NCI-H510A treated with DMSO at 0.1 percent for 48 hours (cell line): ENCODE measurements at places on chromosomes 7 and 10.

GRCh38 chr10:103327906-103328305 lies 23.0 kb downstream of the PCGF6 start:
- DNase-seq, result no peak

- no peak for DNase-seq
Measured at GRCh38 chr10:43116596-43116995, 21.6 kb upstream of the CSGALNACT2 start.

- no peak for DNase-seq
Measured at GRCh38 chr7:26918241-26918640, 53.9 kb upstream of the SKAP2 start.

DNA sequence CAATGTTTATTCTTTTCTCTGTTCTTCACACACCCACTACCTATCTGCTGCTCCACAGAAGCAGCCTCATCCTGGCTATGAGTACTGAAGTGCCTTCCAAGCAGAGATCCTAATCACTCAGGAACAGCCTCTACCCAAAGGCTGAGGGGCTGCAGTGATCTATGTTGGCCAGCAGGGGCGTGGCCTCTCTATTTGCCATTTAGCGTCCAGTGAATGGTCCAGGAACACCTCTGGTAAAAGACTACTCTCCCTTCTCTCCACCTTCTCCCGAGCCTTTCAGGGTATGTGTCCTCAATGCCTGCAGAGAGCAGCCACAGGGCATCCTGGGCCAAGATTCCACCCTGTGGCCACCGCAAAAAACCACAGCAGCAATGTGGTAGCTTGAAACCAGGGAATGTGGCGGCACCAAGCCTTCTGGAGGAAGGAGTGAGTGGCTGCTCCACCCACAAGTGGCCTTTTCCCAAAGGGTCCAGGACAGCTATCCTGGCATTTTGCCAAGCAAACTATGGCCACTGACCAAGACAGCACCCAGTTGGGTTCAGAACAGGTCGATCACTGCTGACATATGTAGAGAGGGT lies 70.9 kb downstream of the SYPL1 start:
- DNase-seq, result peak; percentile 8

DNA sequence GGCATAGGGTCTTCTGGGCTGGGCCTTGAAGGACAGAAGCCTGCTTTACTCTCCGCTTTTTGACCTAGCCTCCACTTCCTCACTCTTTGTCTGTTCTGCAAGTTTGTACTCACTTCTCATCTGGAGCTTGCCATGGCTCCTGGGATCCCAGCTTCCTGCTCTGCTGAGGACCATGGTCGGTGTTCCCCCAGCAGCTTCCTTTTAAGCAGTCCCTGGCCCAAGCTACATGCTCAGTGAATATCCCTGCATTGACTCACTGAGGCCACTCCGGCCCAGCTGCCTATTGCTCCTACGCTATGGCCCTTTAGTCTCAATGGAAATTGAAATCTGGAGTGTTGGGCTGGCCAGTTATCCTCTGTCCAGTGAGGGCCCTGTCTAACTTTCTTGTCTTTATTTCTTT lies 427.7 kb downstream of the RPS24 start:
- DNase-seq, result no peak

GRCh38 chr10:91682912-91683311 lies 50.0 kb upstream of the PPP1R3C start:
- DNase-seq, result no peak

DNA sequence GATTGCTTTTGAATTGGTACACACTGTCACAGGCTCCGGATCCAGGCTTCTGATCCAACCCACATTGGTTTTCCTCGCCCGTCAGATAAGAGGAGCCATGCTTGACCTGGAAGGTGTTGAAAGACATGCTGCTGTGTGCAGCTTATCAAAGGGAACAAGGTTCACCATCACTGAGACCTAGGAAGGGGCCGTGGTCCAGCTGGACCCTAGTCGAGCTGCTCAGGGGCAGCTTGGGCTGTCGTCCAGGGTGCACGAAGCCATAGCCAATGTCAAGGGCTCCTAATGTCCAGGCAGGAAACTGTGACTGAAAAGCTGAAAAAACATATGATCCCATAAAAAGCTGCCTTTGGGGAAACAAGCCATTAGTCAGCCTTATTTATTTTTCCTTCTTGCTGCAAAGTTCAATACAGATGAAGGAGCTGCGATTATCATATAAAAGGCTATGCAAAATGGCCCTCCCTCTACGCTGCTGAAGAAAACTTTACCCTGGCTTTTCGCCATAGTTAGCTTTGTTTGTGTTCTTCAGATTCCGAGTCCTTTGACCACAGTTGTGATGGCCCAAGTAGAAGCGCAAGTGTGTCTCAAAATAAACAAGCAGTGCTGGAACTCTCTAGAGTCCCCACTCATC lies 118.0 kb downstream of the CREB5 start:
- no peak for DNase-seq

DNA sequence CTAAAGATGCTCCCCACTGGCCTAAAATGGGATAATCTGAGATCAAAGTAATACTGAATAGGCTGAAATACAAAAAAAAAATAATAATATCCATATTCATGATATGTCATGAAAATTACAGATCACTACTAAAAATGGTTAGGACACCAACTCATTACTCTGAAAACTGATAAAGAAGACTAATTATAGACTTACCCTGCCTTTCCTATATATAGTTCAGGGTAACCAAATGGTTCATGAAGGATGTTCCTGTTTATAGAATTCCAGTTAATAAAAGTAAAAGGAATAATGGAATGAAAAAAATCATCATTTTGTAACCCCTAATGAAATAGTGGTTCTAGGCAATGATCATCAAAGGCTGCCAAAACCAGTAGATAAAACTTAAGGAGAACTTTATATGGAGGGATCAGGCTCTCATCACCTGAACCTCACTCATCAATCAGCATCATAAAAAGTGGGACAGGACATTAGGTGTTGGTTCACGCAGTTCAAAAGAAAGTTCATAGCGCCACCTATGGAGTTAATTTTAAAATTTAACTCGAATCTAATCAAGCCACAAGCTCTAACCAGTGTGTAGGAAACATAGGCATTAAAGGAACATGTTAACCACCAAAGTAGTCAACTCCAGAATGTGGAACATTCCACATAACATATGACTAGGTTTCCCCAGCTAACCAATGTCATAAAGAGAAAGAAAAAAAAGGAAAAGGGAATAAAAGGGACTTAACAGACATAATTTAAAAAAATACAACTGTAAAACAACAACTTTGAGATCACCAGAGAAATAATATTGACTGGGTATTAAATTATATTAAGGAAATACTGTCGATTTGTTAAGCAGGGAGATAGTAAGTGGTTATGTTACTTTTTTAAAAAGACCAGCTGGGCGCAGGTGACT lies 35.7 kb downstream of the P4HA1 start:
- DNase-seq, result peak; percentile 79

DNA sequence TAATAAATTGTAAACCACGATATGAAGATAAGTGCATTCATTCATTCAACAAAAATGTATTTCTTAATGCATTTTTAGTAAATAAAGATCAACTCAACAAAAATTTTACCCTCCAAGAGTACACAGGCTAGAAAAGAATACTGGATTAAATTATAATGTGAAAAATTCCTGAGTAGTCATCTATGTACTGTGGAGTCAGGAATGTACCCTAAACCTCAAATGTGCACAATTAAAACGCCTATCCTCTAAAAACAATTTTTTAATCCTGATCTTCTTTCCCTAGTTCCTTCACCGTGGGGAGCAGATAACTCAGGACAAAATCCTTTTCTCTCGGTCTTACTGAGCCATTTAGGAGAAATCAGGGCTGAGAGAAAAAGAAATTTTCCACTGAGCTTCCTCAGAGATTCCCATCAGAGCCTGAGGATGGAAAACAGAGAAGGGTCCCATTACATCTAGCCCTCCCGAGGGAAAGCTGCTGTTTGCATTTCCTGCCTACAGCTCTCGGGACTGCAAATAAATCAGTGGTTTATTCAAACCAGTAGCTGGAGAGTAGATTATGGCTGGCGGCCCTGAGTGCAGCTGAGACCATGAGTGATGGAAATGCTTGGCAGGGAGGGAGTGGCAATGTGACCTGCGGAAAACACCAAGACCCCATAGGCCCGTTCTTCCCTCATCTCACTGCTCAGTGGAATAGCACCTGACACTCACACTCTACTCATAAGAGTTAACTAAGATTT lies 7.4 kb downstream of the TAS2R40 start:
- DNase-seq, result no peak

GRCh38 chr7:67267914-67268313 lies 271.3 kb downstream of the TYW1 start:
- no peak for DNase-seq

DNA sequence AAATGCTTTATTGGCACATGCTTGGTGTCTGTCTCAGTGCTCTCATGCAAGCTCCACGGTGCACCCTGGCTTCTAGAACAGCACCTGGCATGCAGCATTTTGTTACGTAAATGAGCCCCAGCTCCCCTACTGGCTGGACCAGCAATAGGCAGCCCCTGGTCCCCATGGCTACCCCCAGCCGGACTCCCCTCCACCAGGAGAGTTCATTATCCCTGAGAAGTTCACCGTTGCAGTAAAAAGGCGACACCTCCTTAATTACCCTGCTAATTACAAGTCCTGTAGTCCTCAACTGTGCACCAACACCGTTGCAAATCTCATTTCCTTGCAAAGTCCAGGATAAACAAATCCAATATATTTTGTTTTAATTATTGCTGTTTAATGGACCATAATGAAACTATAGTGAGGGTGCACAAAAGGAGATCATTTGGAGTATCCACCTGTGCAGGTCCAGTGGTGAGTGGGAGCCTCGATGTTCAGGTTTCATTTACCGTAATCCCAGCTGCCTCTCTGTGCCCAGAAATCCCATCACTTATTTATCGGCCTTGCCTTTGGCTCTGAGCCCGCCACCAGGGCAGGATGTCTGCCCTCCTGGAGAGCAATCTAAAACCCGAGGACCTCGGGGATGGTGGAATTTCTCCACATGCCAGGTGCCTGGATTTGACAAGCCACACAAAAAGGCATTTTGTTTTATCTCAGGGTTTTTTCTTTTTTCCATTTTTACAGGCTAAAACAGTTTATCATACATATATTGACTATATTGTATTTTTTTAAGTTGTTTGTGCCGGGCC lies 12.8 kb upstream of the DRGX start:
- no peak for DNase-seq

GRCh38 chr7:148567524-148567923 lies 23.0 kb upstream of the C7orf33 start:
- no peak for DNase-seq

DNA sequence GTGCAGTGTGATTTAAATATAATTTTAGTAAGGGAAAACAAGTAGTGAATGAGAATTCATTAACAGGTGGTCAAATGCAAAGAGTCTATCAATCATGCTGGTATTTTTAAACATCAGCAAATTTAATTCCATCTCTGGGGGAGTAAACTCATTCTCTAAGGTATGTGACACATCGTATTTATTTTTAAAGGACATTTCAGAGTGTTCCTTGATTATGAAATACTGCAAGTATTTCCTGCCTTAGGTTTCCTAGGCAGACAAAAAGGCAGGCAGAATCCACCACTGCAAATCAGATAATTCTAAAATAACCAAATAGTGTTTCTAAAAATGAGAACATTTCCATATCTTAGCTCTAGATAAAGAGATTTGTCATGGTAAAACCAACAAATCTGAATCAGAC lies 193.8 kb downstream of the LRRTM3 start:
- DNase-seq, result no peak

DNA sequence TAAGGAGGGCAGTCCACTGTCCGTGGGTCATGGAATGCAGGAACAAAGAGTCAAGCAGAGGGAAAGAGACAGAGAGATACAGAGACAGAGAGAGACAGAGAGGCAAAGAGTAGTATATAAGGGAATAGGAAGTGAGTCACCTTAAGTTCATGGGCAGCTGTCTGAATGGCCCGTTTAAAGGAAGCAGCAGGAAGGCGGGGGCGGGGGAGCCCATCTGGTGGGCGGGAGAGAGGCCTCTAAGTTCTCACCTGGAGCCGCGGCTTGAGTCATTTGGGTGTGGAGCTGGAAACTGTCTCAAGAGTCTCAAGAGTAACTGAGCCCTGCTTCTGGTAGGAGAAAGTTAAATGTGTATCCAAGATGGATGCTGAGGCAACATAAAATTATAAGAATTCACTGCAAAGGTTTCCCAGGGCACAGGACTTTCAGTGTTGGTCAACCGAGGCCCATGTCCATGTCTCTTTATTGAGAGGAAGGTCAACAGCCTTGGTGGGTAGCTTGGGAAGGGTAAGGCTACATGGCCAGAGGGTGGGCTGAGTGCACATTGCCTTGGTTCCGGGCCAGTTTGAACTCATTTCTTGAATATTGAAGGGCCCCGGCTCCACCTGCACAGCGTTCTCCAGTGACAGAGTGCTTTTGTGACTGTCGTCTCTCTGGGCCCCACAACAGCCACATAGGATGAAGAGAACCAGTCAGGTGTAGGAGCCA lies 85.5 kb upstream of the CACUL1 start:
- DNase-seq, result no peak

- no peak for DNase-seq
Measured at GRCh38 chr10:22581461-22581860, 132.9 kb downstream of the PIP4K2A start.

DNA sequence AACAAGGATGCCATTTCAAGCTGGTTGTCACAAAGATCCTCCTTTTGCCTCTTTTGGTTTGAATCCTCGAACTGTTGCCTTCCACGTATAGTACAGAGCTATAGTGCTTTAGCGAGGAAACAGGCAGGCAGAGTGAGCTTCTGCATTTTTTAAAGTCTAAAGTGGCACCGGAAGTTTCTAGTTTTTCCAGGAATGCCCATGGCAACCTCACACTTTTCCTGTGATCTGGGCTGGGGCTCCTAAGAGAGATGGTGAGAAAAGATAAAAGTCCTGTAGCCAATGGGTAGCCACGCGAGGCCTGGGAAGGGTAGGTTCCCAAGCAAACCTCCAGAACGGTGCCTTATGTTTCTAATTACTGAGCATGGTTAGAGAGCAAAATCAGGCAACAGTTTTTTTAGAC lies 76.7 kb downstream of the CALD1 start:
- no peak for DNase-seq

- DNase-seq, result no peak
Measured at GRCh38 chr7:117565226-117565625, 85.4 kb downstream of the CFTR start.

GRCh38 chr7:155457544-155458110 lies 302 bp upstream of the EN2 start:
- DNase-seq, result no peak

DNA sequence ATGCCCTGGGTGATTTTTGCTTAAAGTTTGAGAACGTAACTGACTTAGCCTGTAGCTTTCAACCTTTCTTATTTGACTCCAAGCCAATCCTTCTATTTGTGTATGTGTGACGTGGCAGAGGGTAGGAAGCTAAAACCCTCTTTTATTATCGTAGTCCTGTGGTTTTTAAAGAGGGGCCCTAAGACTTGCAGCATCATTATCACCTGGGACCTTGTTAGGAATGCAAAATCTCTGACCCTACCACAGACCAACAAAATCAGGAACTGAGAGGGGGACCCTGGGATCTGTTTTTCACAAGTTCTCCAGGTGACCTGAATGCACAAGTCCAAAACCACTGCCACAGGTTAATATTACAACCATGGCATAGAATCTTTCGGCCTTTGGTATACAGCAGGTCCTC lies 80.1 kb downstream of the OSBPL3 start:
- DNase-seq, result no peak

GRCh38 chr7:74288034-74288881 lies 949 bp upstream of the CLIP2 start:
- no peak for DNase-seq

- no peak for DNase-seq
Measured at GRCh38 chr10:30495687-30496086, 61.7 kb downstream of the MAP3K8 start.

GRCh38 chr7:25642849-25643248 lies 414.6 kb upstream of the NPVF start:
- DNase-seq, result no peak
